ENCODE measurements at places on chromosomes 7 and 10.

DNA sequence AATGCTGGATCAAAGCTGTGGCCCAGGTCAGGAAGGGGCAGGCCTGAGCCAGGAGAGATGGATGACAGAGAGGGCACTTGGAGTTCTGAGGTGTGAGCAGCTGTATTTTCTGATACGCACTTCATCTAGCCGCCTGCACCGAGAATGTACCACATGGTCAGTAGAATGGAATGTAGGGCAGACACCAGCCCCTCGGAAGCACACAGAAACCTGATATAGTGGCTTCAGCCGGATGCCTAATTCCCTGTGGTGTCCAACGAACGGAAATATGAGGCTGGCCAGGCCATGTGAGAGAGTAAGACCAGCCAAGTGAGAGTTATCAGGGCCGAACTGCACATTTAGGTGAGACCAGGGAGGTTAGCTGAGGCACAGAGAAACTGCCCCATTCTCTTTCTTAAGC, 46.7 kb upstream of the PLCE1 start:
- DNase-seq = no peak

- DNase-seq = no peak
Measured at GRCh38 chr7:8214244-8214824, 47.6 kb downstream of the ICA1 start.

- no peak for DNase-seq
Measured at GRCh38 chr10:133159950-133160825, at the start of gene KNDC1. TSS of gene KNDC1 (plus strand) at chr10:133160219. CDS start at chr10:133160468, 249 bp downstream.

- DNase-seq = peak; percentile 23
Measured at GRCh38 chr10:24209946-24210491, 1.1 kb downstream of the KIAA1217 start.

DNA sequence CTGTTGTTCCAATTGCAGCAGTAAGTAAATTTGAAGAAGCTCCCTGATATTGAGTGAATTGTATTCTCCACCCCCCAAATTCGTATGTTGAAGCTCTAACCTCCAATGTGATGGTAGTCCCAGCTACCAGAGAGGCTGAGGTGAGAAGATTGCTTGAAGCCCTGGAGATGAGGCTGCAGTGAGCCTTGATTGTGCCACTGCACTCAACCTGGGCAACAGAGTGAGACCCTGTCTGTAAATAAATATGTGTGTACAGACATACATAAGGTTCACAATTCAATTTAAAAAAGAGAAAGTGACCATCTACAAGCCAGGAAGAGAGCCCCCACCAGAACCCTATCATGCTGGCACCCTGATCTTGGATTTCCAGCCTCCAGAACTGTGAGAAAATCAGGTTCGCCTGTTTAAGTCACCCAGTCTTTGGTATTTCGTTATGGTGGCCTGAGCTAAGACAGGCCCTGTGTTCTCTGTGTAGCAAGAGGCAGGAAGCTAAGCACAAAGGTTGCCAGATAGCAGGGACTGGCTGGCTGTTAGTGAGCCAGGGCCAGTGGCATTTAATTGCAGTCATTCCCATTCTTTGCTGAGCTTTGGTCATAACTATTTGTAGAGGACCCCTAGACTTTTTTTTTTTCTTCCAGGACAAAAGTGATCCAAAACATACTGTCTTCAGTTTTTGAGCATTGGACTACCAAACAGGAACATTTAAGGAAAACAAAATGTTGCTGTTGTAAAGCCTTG, 45.6 kb downstream of the AUTS2 start:
- no peak for DNase-seq

GRCh38 chr10:71860243-71861029, 9.4 kb upstream of the PSAP start:
- DNase-seq = no peak

DNA sequence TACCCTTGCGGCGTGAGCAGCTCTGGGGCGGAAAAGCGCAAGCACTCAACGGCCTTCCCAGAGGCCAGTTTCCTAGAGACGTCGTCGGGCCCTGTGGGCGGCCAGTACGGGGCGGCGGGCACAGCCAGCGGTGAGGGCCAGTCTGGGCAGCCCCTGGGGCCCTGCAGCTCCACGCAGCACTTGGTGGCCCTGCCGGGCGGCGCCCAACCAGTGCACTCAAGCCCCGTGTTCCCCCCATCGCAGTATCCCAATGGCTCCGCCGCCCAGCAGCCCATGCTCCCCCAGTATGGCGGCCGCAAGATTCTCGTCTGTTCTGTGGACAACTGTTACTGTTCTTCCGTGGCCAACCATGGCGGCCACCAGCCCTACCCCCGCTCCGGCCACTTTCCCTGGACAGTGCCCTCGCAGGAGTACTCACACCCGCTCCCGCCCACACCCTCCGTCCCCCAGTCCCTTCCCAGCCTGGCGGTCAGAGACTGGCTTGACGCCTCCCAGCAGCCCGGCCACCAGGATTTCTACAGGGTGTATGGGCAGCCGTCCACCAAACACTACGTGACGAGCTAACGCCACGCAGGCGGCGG, 12.6 kb downstream of the TRIM8 start:
- DNase-seq = no peak

GRCh38 chr10:110475722-110476515, 21.8 kb upstream of the DUSP5 start:
- DNase-seq = no peak

DNA sequence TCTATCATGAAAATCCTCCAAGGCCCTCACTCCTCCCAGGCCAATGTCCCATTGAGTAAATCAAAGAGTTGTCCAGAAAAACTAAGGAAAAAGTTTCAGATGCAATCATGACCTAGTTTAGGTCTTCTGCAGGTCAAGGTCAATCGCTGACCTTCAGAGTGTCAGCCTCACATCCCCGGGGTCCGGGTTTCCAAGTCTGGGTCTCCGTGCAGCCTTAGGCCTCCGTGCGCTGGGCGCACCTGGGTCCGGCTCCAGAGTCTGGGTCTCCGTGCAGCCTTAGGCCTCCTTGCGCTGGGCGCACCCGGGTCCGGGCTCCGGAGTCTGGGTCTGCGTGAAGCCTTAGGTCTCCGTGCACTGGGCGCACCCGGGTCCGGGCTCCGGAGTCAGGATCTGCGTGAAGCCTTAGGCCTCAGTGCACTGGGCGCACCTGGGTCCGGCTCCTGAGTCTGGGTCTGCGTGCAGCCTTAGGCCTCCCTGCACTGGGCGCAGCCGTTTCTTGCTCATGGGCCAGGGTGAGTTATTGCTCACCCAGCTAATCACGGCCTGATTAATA, 236.2 kb downstream of the TCERG1L start:
- DNase-seq = no peak

DNA sequence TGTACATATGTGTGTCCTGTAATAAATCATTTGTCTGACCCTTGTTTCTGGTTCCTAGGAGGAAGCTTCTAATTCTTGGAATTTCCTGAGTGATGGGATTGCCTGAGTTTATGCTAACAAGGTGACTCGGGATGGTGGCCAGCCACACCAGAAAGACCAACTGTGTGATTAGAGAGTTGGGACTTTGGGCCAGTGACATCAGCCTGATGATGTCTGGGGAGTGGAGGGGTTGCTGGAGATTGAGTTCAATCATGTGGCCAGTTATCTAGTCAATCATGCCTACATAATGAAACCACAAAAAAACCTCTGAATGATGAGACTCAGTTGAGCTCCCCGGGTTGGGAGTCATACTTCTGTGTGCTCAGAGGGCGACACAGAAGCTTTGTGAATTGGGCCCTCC, 23.5 kb upstream of the CARD11 start:
- DNase-seq = no peak

GRCh38 chr7:3218411-3219225, 82.4 kb upstream of the SDK1 start:
- no peak for DNase-seq

DNA sequence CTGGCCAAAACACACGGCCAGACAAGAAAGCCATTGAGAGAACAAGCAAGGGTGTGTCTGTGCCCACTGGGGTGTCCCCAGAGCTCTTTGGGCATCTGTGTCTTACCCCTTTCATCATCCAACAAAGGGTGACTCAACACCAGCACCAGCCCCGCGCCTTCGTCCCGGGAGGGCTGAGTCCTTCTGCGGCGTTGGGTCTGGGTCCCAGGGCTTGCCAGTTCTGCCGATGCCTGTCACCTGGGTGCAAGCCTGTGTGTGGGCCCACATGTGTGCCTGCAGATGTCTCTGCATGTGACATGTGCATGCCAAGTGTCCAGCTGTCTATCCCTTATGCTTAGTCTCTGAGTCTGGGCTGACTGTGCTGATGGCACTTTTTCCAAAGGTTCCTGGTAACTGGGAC, 24.4 kb upstream of the ELN start:
- no peak for DNase-seq

- no peak for DNase-seq
Measured at GRCh38 chr7:45921381-45921698, 268 bp upstream of the IGFBP3 start.

DNA sequence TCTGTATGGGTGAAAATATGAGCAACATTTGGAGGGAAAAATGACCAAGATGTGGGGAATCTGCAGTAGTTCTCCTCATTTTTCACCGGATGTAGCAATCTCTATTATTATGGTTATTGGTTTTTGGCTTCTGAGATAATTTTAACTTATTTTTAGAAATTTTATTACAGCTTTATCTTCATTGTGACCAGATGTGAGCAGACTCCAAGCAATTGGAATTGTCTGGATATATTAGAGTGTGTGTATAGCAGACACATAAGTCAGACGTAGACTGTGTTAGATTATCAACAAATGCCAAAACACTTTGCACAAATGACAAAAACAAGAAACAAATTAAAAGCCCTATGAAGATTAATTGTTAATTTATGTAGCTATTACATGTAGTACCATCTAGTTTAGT, 249.1 kb downstream of the DNAJB9 start:
- DNase-seq = no peak

DNA sequence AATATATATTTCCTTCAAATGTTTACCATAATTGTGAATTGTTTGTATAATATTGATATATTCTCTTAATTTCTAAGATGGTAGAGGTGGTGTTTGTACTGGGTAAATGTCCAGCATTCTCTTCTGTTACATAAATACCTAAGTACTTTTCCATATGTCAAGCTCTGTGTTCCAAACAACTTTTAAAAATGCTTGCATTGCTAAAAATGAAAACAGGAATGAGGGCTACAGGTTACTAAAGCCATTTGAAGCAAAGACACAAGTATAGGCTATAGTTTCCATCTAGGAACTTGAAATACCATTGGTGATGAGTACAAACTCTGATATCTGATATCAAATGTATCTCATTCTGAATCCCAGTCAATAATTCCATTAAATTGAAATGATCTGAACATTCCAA, 233.6 kb upstream of the SORCS1 start:
- no peak for DNase-seq

- no peak for DNase-seq
Measured at GRCh38 chr7:85586091-85586490, 399.2 kb upstream of the SEMA3D start.

GRCh38 chr10:13074563-13075451, 25.2 kb upstream of the OPTN start:
- peak; percentile 57 for DNase-seq

DNA sequence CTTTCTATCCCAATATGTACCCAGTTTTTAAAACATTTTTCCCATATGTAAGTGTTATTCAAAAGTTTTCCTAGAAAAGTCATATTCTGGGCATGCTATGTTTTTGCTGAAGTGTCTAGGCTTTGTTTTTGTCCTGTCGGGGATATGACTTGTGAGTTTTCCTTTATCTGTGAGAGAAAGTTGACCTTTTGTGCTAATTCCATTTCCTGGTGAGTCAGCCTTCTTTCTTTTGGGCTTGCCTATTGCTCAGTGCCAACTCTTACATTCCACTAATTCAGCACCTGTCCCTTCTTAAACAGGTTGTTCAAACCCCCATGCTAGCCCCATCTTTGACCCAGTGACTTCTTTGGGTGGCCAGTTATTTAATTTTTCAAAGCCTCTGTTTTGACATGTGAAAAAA, 146.2 kb downstream of the AHR start:
- no peak for DNase-seq

GRCh38 chr7:65846008-65846570, 26.8 kb upstream of the VKORC1L1 start:
- no peak for DNase-seq

DNA sequence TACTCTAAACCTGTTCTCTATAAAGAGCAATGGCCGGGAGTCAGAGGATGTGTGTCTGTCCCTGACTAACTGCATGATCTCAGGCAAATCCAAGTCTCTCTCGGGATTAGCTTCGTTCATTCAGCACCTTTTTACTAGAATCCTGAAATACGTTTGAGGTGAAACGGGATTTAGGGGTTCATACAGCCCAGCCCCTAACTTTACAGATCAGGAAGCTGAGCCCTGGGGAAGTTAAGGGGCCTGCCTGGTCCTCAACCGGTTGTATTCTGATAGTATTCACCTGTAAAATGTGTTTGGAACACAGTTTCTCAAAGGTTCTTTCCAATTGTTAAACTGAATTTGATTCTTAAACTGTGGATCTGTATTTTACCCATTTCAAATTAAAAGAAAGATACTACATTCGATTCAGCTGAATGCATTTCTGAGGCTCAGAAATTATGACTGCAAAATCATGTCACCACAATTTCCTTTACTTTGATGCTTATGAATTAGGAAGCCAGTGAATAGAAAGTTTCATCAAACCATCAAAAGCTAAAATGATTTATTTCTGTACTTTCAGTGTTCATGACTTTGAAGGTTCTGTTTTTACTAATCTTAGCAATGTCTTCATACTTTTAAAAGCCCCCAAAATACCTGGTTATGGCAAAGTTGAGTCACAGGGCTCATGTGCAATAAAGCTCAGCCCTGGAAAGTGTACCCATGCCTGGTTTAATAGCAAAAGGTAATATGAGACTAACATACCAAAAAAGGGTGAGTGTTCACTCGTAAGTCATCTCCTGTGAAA, 28.9 kb upstream of the EZH2 start:
- DNase-seq = peak; percentile 71

DNA sequence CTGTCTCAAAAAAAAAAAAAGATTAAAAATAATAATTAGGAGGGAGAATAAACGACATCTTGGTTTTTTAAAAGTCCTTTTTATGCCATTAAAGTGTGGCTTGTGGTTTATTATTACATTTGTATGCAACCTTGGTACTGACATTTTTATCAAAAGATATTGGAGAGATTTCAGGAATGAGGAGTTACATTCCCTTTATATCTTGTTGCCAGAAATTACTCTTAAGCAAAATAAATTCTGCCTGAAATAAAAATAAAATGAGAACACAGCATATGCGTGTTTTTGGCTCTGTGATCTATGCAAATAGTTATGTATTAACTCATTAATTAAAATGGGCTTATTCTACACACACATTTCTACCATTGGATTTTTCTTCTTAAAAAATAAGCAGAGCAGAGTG, 202.4 kb downstream of the BICC1 start:
- no peak for DNase-seq

GRCh38 chr7:78017591-78018100, 219.1 kb downstream of the PHTF2 start:
- no peak for DNase-seq

GRCh38 chr10:69237528-69238159, 17.5 kb downstream of the HKDC1 start:
- peak; percentile 87 for DNase-seq

GRCh38 chr7:117375380-117375779, 51.9 kb downstream of the ASZ1 start:
- DNase-seq = no peak

All from stimulated activated CD4-positive, alpha-beta T cell treated with anti-CD3 and anti-CD28 coated beads, TNF-alpha, amount 100 ng/mL, for 24 hours (primary cell).